Stimulated activated CD8-positive, alpha-beta memory T cell treated with anti-CD3 and anti-CD28 coated beads, Interleukin-12 subunit alpha, Interleukin-12 subunit beta, amount 100 ng/mL, for 4 hours (primary cell): ENCODE measurements at places on chromosomes 12 and 14.

GRCh38 chr14:92441751-92442504 is 71.7 kb upstream of the RIN3 start:
- DNase-seq: no peak

GRCh38 chr14:99769123-99769522 is 24.1 kb upstream of the EML1 start:
- DNase-seq: no peak

- no peak for DNase-seq
Observed at GRCh38 chr12:103808239-103808880, 32.7 kb downstream of the NT5DC3 start.

GRCh38 chr12:127650626-127651025 is 616.3 kb upstream of the TMEM132C start:
- no peak for DNase-seq

DNA sequence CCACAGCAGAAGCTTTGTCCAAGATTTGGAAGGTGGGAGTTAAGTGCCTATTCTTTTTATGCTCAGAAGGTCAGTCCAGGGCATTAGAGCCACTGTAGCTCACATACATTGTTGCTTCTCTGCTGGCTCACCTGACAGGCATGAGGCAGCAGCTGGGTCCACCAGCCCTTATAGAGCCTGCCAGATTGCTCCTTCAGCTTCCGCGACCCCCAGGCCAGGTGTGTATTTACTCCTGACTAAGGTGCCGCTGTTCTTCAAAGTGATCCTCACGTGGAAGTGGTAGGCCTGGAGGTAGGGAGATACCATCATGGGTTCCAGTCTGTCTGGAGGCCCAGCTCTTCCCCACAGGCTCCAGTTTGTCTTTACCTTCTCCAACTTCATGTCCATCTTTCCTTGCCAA is 17.5 kb upstream of the CPM start:
- DNase-seq: no peak

DNA sequence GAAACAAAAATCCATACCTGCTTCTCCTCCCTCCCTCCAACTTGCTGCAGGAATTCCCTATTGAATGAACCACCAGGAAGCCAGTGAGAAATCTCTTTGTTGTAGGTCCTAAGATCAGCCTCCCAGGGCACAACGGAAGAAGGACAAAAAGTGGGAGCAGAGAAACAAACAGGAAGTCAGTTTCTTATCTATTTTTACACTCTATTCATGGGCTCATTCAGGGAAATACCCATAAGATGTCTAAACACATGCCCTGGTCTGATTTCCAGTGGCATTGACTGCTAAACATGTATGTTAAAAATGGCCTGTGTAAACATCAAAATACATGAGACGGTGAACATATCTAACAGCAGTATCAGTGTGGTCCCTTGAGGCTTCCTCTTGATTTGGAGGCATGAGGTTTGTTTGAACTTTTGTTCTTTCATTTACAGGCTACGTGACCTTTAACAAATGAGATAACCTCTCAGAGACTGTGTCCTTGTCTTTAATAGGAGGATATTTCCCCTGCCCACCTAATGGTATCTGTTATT is 18.8 kb downstream of the GPR65 start:
- no peak for DNase-seq
